ENCODE measurements at places on chromosomes 4 and X. TPM values are rescaled to one million over a fixed set of nuclear protein-coding genes. Genes with fewer than 3 reads are reported as not detected.

Gene AASDH
- 8.8 TPM for total RNA-seq

Gene GYPA
- not detected for total RNA-seq

Gene GPRASP3
- 1.6 TPM for total RNA-seq

Gene MAGEB3
- not detected for total RNA-seq

Gene RASSF6
- total RNA-seq = 1.1 TPM

Gene RTL5
- 0.23 TPM for total RNA-seq

Gene IRF2
- 7.7 TPM for total RNA-seq

Gene C1QTNF7
- not detected for total RNA-seq

Gene RAB9B
- 1.5 TPM for total RNA-seq

Gene USP46
- total RNA-seq = 9.2 TPM

Gene JAKMIP1
- 0.75 TPM for total RNA-seq

Gene HS3ST1
- 4.2 TPM for total RNA-seq

Gene GNRHR
- total RNA-seq = not detected

Gene DAPP1
- total RNA-seq = 11.6 TPM

Gene DIPK2B
- total RNA-seq = 0.40 TPM

Gene SH3BGRL
- 22.9 TPM for total RNA-seq

Gene MAOA
- 7.4 TPM for total RNA-seq

Gene SNCA
- 1.2 TPM for total RNA-seq

Gene PLAC8
- total RNA-seq = 3.7 TPM

Gene WDR1
- total RNA-seq = 148 TPM

Gene TMPRSS11B
- not detected for total RNA-seq

Gene RTL9
- 0.29 TPM for total RNA-seq

Gene RASGEF1B
- 1.4 TPM for total RNA-seq

Gene NEXMIF
- total RNA-seq = not detected

Gene ESX1
- total RNA-seq = not detected

Gene PITX2
- 1.7 TPM for total RNA-seq

Gene HDAC6
- 61.7 TPM for total RNA-seq

Gene DMD
- not detected for total RNA-seq

Gene KDM6A
- 31.3 TPM for total RNA-seq
